Activated effector memory CD4-positive, alpha-beta T cell treated with anti-CD3 and anti-CD28 coated beads, Interleukin-2, amount 50 U/mL, for 16 hours (primary cell): ENCODE measurements at places on chromosomes 1 and 21.

- DNase-seq = no peak
These were observed 23.8 kb upstream of the KCNA10 start for GRCh38 chr1:110542725-110543124.

DNA sequence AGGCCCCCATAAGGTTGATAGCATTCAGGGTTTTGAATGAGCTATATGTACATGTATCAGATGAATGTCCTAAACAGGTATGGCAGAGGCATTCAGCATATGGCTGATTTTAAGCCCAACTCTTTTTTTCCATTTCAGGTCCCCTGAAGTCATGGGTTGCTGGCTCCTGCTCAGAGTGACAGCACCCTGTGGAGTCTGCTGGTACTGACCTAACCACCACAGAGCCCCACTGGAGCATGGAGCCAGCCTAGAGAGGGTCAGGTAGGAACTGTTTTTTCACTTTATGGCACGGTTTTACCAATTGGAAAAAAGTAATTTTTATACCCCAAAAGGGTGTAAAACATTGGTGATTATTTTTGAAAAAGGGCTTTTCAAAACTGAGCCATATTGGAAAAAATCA, 82.5 kb upstream of the MPC2 start:
- DNase-seq = no peak

DNA sequence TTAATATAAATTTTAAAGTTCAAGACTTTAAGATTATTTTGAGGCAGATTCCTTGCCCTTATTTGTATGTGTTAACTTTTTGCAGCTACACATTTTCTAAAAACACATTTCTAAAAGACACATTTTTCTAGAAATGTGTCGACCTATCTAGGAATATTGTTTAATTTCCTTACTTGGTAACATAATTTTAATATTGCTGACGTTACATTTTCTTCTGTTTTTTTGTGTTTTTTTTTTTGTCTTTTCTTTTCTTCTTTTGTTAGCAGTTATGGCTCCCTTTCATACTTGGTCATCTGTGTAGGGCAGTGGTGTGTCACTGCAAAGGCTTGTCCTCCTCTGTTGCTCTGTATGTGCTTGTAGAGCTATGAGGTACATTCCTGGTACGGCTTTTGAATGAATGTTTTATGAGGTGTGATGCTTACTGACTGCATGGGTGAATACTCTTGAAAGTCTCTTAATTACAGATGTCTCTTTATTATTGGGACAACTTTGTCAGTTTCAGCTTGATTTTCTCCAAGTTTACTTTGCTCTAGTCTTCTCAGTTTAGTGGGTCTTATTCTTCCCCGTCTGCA, 30.1 kb downstream of the LRRC8D start:
- DNase-seq = no peak

GRCh38 chr1:41540886-41541591, 56.6 kb upstream of the EDN2 start:
- DNase-seq = peak; percentile 60

DNA sequence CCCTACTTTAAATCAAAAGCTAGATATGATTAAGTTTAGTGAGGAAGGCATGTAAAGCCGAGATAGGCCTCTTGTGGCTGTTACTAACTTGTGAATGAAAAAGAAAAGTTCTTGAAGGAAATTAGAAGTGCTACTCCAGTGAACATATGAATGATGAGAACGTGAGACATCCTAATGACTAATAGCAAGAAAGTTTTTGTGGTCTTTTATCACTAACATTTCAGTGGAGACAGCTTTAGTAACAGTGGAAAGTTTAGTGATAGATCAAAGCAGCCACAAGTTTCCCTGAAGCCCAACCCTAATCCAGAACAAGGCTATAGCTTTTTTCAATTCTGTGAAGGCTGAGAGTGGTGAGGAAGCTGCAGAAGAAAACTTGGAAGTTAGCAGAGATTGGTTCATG, 73.6 kb upstream of the LRRC8B start:
- DNase-seq = no peak

DNA sequence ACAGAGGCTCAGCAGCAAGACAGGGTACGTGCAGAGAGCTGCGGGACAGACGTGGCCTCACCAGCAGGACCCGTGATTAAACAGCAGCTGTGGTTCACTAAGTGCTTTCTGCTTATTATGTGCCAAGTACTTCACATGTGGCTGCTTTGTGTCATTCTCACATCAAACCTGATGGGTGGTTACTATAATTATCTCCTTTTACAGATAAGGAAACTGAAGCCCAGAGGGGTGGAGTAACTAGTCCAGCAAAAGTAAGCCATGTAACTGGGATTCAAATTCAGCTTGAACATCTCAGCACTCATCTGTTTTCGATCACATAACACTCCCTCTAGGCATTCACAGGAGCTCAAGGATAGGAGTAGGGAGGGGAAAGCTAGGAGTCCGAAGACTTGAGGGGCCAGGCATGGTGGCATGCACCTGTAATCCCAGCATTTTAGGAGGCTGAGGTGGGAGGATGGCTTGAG, 50.8 kb upstream of the CLIC4 start:
- DNase-seq = no peak

DNA sequence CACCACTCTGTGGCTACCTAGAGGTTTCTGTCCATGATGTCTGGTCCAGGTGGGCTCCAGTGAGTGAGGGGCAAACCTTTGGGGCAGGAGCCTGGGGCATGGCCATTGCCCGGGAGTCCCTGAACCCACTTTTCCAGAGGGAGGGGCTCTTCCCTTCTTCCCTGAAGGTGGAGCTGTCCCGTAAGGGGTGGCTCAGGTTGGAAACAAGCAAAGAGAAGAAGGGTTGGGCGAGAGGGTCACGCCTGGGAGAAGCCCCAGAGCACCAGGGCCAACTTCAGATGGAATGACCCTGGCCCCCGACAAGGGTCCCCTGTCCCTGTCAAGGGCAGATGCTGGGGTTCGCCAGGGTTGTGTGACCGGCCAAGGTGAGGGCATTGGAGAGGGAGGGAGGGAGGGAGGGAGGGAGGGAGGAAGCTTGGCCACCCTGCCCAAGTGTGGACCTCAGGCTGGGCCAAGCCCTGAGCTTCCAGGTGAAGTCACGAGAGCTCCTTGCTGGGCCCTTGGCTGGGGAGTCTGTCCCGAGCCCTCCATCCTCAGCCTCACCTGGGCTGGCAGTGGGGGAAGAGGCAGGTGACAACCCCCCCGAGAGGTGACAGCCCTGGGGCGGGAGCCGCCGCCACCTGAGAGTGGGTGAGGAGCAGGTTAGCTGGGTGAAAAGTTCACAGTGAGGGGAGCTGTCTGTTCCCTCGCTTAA, 69.6 kb downstream of the DHRS3 start:
- peak; percentile 41 for DNase-seq

DNA sequence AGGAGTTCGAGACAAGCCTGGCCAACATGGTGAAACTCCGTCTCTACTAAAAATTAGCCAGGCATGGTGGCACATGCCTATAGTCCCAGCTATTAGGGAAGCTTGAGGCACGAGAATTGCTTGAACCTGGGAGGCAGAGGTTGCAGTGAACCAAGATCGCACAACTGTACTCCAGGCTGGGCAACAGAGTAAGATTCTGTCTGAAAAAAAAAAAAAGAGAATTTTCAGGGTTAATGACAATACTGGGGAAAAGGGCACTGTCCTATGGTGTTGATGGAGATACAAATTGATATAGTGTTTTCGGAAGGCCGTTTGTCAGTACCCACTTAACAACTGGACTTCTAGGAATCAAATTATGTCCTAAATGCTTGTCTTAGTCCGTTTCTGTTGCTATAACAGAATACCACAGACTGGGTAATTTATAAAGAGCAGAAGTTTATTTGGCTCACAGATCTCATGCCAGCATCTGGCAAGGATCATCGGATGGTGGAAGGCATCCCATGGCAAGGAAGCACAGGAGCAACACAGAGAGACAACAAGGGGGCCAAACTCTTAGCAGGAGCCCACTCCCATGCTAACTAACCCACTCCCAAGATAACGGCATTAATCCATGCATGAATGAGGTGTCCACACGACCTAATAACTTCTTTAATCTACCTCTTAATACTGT, 41.3 kb downstream of the ZBTB8A start:
- no peak for DNase-seq

DNA sequence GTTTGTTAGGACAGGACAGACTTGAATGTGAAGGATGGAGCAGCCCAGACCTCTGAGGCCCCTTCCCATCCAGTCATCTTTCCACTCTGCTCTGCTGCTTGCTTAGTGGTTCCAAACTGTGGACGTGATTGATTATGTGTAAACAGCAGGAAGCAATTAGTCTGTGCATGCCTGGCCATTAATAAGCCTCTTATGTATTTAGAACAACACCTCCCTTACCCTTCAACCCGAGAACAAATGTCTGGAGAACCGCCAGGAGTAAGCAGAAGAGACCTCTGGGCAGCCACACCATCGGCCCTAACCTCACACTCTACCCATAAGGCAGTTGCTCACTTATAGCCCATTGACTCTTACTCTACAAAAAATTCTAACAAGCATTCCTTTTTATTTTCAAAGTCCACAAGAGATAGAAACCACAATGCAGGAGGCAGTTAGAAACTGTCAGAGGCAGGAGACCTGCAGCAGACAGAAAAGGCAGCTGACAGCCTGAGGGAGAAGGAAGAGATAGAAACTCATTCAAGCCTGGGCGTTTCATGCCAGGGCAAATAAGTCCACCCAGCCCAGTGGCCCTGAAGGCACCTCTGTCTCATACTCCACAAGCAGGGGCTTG, 5.8 kb upstream of the EPHA8 start:
- no peak for DNase-seq

GRCh38 chr1:36609241-36610027, 126.7 kb upstream of the CSF3R start:
- DNase-seq = peak; percentile 67

GRCh38 chr1:173097001-173097400, 46.3 kb upstream of the TNFSF18 start:
- DNase-seq = no peak

GRCh38 chr1:43015269-43015668, 56.6 kb upstream of the SLC2A1 start:
- no peak for DNase-seq

GRCh38 chr21:42593007-42593814, 60.2 kb upstream of the PDE9A start:
- peak; percentile 86 for DNase-seq

GRCh38 chr1:98794196-98794886, 132.8 kb downstream of the SNX7 start:
- DNase-seq = peak; percentile 73

GRCh38 chr1:44696789-44697345, 22.4 kb downstream of the ARMH1 start:
- peak; percentile 68 for DNase-seq

DNA sequence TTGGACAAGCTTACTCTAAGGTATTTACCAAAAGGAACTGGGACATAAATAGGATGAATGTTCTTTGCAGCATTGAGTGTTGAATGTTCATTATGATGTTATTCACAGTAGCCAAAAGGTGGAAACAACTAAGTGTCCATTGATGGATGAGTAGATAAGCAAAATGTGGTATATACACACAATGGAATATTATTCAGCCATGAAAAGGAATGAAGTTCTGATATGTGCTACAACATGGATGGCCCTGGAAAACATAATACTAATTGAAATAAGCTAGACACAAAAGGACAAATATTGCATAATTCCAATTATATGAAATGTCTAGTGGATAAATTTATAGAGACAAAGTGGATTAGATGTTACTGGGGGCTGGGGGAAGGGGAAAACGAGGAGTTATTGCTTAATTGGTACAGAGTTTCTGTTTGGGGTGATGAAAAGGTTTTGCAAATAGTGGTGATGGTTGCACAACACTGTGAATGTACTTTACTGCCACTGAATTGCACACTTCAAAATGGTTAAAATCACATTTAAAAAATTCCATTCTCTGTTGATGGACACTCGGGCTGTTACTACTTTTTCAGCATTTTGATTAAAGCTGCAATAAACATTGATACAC, 2.9 kb downstream of the MTARC1 start:
- no peak for DNase-seq

- DNase-seq = no peak
These were observed 171.0 kb downstream of the ZZZ3 start for GRCh38 chr1:77511440-77511840.

DNA sequence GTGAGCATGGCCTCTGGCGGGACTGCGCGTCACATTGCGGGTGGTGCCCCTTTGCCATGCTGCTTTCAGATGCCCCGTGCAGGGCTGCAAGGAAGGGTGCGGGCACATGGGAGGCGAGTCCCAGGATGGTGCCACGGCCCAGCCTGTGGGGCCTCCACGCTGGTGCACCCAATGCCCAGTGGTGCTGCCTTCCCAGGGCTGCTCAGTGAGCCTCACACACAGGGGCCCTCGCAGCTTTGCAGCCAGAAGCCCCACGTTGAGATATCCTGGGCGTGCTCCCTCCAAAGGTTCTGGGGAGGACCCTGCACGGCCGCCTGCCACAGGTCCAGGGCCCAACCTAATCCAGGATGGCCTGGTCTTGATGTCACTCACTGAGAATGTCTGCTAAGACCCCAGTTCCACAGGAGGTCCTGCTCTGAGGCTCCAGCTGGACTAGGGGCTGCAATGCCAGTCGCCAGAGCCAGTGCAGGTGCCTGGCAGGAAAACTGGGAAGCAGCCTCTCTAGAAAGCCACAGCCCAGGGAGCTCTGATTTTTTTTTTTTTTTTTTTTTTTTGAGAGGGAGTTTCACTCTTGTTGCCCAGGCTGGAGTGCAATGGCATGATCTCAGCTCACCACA, 34.1 kb upstream of the PRSS38 start:
- peak; percentile 62 for DNase-seq

- DNase-seq = no peak
These were observed 40.3 kb upstream of the MYOCOS start for GRCh38 chr1:171581766-171582165.

DNA sequence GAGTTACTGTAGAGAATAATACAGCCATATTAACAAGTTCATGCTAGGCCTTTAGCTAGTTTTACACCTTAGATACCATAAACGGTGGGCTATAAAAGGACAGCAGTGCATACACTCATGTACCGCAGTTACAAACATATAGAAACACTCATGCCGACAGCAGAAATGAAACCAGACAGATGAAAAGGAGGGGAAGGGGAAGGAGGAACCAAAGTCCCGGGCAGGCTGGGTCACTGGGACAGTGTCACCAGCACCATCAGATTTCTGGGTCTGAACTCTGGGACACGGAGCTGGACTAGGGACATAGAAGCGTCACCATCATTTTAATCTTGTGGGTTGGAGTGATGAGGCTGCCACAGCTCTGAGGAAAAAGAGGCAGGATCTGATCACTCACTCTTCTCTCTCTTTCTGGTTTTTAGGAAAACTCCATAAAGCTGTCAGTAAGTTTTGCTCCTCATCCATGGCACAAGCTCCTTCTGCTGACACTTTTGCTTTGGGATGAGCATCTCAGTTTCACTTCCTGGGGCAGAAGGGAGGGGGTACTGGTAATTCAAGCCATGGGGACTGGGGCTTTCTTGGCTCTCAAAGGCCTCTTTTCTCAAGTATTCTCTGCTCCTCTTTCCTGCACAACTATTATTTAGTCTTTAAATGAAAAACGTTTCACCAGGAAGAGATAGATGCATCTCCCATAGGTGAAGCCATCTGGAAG, 7.8 kb upstream of the ZNF691 start:
- no peak for DNase-seq

GRCh38 chr1:17645068-17645911, 105.8 kb downstream of the ARHGEF10L start:
- DNase-seq = no peak

DNA sequence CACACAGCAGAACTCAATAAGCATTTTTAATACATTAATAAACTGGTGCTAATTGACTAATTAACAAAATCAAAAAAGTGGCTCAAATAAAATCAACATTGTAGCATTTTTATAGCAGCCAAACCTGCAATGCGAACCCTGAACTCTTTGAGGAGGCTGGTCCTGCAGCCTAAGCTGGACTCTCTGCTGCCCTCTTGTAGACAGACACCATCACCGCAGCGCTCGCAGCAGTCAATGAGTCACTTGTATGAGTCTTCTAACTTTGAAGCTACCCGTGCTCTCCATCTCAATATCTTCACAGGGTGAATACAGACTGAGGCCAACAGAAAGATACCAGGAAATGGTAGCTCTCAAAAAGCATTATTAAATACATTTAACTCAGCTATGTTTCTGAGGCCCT, 9.7 kb upstream of the KRTAP7-1 start:
- DNase-seq = peak; percentile 72
